ENCODE measurements at places on chromosomes 1 and 21. TPM values are rescaled to one million over a fixed set of nuclear protein-coding genes. Genes with fewer than 3 reads are reported as not detected.

GRCh38 chr1:169585181-169585580 is 1.1 kb downstream of the F5 start:
- DNase-seq: no peak

DNA sequence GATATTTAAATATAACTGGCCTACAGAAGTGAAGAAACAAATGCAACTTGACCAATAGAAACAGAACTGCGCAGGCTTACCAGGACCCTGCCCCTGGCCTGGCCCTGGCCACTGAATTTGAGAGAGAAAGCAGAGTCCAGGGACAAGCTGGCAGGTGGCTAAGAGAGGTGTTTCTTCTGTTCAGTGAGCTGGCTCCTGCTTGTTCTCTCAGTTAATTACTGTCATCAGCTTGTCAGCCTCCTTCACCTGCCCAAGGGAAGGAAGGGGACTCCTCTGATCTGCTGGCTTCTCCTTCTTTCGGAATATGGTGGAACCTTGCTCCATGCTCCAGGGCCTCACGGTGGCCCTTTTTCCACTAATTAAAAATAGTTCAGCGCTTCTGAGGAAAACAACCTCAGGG is 388.4 kb downstream of the DISC1 start:
- no peak for DNase-seq

DNA sequence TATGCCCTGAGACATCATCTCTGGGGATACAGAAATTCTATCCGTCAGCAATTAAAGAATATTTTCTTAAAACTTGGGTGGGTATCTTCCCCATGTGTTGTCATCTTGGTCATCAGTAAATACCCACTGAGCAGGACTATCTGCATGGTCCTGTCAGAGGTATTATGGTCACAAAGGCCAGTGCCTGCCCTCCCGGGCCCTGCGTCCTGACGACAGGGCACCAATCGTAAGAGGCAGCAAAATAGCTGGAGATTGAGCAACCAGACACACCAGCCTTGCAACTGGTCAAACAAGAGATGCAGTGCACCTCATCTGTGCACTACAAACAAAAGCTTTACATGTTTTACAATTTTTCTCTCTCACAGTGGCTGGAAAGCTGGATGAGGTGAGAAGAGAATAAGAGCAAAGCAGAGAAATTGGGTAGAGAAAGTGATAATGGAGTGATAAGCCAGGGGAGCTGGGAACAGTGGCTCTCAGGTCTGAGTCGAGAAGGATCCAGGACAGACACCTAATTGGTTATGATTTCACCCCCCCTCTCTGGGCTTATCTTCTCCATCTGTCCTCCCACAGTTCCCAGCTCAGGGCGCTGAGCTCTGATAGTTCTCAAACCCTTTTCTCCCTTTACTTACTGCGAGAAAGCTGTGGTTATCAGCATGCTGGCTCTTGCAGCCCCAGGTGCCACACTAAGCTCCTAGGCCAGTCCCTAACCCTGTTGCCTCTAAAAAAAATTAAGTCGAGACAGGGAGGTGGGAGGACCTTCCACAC is 8.8 kb upstream of the SRP9 start:
- no peak for DNase-seq

DNA sequence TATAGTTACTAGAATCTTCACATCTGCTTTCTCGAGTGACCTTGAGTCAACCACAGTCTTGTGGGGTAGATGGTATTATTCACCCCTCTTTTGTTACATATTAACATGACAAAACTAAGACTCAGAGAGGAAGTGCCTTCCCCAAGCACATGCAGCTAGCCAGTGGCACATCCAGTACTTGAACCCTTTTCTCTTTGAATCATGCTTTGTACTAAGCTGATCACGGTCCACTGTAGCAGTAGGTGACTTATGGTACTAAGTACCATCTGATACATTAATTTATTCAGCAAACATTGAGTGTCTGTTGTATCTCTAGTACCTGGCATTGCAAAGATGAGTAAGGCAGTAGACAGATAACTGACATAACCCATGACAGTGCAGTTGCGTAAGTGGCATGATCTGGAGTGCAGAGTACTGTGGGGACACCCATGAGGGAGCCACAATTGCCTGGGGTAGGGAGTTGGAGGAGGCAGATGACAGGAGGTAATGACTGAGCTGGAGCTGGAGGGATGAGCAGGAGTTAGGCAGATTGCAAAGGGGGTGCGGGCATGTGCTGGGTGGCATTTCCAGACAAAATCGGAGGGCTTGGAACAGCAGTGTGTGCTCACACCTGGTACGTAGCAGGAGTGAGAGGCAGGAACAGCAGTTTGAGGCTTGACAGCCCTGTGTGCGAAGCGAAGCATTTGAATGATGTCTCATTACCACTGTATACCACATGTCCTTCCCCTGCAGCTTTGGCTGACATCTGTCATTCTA is 29.8 kb downstream of the UCK2 start:
- no peak for DNase-seq

DNA sequence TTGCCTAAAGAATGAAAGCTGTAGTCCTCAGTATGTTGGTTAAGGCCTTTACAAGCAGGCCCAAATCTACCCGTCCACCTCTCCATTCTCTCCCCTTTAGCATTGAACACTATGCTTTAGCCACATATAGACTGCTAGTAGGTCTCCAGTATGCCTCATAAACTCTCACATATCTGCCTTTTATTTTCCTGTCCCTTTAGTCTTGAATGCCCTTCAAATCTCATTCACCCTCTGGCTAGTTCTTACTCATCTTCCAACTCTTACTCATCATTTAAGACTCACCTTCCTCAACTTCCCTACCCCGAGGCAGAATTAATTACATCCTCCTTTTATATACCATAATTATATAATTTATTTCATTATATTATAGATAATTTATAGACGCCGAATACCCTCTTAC is 78.7 kb upstream of the TSPAN2 start:
- DNase-seq: no peak

GRCh38 chr1:28458237-28459228 is 47.3 kb upstream of the RCC1 start:
- DNase-seq: no peak

- DNase-seq: no peak
These were observed 14.8 kb downstream of the INSRR start for GRCh38 chr1:156844102-156844501.

DNA sequence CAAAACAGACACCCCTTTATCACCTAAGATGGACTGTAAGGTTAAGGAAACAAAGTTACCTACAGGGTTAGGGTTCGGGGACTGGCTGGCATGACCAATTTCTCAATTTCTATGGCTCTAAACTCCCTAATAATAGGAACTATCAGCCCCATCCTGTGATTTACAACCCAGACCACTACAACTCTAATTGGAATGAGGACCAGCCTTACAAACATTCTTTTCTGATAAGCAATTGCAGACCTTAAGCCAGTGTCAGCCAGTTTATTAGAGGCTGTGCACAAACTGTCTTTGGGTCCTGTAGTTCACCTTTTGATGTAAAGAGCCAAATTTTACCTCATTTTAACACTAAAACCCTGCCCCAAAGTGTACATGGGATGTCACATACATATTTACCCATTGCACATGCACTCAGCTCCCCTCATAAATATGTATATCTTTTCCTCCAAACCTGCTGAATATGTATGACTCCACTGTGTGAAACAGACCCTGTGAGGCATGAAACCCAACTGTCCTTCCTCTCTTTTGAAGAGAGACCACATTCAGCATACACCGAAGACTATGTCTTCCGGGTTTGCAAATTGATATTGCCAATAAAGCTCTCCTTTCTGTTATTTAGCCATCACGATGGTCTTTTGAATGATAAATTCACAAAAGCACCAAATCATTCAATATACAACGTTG is 7.3 kb upstream of the APP start:
- no peak for DNase-seq

GRCh38 chr1:12029720-12030339 is 10.5 kb downstream of the MIIP start:
- no peak for DNase-seq

GRCh38 chr1:113714606-113715269 is 44.5 kb downstream of the PHTF1 start:
- DNase-seq: no peak

- no peak for DNase-seq
These were observed 834.2 kb upstream of the CXADR start for GRCh38 chr21:16678429-16679160.

DNA sequence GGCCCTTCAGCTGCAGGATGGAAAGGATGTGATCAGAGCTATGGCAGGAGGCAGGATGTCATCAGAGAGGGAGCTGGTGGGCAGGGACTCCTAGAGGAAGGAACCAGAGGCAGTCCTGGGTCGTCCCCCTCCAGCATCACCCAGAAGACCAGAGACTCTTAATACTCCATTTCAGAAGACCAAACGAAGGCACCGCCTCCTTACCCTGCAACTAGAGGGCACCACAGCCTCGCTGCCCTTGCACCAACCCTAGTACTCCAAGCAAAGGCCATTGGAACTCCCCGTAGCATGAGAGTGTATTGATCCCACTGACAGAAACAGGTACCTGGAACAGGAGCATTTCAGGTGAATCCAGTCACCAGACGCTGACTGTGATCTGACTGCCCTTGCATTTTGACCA is 598.1 kb downstream of the NPHP4 start:
- DNase-seq: no peak

DNA sequence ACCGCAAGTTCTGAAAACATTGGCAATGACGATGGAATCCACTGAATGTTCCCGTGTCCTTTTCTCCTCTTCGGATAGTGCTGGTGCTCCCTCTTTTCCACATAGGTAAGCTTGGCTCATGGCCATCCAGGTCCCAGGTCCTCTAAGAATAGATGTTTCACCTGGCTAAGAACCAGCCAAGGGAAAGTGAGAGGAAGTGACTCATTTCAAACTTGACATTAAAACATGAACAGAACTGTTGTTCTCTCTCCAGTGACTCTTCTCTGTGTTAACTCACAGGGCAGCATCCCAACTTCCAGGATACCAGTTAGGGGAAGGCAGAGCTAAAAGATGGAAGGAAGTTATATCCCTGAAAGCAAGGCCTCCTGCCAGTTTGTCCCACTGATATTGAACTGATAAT is 493.8 kb upstream of the CHRM3 start:
- DNase-seq: no peak

DNA sequence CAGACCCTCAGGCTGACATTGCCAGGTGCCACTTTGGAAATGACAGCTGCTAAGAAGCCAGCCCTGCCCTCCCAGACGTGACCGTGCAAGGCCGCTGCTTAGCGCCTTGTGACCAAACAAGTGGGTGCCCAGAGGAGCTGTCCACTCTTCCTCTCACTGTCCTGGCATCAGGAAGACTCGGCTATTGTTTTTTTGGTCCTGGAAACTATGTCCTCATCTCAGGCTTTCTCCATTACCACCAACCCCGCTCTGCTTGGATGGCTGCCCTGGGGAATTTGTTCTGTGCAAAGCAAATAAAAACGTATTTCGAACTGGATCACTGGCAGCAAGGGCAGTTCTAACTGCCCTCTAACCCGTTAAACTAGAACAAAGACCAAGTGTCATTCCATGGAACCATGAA is 13.7 kb upstream of the TENT5C start:
- DNase-seq: no peak

DNA sequence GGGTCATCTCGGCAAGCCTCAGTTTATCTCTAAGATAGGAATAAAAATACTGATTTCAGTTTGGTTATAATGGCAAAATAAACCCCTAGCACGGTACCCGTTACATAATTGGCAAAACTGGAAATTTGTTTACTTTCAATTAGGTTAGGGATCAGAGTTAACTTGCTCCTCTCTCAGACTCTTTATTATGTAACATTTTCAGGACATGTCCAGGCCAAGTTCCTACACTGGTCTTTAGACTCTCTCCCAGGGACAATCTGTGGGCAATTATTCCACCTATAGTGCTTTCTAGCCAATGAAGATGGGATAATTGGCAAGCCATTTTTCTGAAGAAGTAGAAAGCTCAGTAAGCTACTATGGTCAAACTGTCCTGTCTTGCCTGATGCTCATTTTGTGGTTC is 189.4 kb downstream of the NEK7 start:
- DNase-seq: no peak

- peak; percentile 19 for DNase-seq
These were observed 2.4 kb upstream of the C8B start for GRCh38 chr1:56967900-56968832.

GRCh38 chr1:64051796-64052195 is 151.6 kb upstream of the UBE2U start:
- DNase-seq: peak; percentile 25

DNA sequence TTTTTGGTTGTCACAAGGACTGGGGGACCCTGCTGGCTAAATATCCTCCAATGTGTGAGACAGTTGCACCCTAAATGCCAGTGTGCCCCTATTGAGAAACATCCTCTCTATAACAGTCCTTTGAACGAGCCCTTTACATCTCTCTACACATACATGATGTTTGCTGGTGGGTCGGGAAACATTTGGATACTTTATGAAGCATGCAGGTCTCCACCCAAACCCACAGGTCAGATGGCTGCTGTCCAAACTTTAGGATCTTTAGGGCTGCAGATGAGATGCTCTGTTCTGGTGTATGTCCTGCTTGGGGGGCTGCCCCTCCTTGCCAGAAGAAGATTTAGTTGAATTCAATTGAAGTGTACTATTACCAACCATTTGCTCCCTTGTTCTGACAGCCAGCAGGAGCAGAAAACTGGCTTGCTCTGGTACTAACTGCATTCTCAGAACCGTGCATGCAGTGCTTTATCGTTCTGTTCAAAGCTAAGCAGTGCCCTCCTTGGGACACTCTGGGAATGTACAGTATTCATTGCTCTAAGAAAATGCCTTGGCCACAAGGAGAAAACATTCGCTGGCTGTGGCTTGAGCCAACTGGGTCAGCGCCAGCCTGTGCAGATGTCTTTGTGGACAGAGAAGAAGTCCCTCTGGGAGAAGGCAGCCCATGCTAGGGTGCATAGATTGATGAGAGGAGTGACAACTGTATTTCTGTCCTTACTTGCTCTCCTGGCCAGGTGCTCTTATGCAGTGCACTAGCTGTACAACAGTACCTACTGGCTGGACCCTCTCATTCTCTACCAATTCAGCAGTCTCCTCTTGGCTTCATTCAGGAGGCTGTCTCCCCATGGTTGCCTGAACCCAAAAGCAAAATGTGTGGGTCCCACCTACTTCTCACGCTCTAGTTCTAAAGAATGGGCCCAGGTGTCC is 61.4 kb upstream of the DIRAS3 start:
- DNase-seq: peak; percentile 78

Gene THAP3
- 18.3 TPM for polyA plus RNA-seq

Gene LCE2A
- not detected for polyA plus RNA-seq

Gene KCNK1
- polyA plus RNA-seq: 6.2 TPM

Gene LRRC71
- polyA plus RNA-seq: 0.83 TPM

Gene FNBP1L
- polyA plus RNA-seq: 136 TPM

Gene LAPTM5
- polyA plus RNA-seq: 12.7 TPM

Gene DENND2D
- 18.9 TPM for polyA plus RNA-seq

Gene SLAMF1
- polyA plus RNA-seq: not detected

Gene HSD11B1
- polyA plus RNA-seq: not detected

Gene PTPRC
- 4.6 TPM for polyA plus RNA-seq

Gene MAGI3
- polyA plus RNA-seq: 29.6 TPM

Gene SYT2
- polyA plus RNA-seq: 2.7 TPM
